NCI-H187 treated with DMSO at 0.1 percent for 48 hours (cell line): ENCODE measurements at places on chromosomes 12 and 14.

DNA sequence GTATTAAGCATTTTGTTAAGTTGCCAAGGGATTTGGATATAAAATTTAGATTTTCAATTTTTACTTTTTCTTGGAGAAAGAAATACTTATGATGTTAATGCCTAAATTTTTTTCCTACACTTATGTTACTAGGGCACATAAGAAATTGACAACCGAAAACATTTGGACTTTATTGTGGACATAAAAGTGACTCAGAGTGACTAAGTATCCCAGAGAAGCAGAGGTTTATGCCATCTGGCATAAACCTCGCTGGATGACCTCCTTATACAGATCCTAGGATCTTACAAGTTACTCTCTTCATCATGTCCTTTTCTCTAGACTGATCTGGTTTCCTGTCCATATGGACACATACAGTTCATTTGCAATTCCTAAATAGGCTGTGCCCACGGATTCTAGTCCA lies 89.8 kb downstream of the RERG start:
- no peak for DNase-seq

DNA sequence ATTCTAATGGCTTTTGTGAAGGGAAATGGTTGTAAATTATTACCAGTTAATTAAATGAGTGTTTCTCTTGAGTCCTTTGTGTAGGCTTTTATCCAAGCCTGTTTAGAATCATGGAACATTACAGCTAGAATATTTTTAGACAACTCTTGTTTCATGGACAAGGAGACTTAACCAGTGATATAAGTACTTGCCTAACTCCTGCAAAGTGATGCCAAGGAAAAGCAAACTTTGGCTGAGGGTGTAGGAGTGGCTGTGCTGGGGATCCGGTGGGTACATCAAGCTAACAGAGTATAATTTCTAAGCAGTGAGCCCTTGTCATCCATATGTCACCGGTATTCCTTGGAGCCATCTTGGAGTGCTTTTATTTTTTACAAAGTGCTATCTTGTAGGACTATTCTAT lies 61.5 kb downstream of the PRKCH start:
- no peak for DNase-seq

GRCh38 chr12:103839609-103840461 lies 1.2 kb downstream of the NT5DC3 start:
- no peak for DNase-seq

DNA sequence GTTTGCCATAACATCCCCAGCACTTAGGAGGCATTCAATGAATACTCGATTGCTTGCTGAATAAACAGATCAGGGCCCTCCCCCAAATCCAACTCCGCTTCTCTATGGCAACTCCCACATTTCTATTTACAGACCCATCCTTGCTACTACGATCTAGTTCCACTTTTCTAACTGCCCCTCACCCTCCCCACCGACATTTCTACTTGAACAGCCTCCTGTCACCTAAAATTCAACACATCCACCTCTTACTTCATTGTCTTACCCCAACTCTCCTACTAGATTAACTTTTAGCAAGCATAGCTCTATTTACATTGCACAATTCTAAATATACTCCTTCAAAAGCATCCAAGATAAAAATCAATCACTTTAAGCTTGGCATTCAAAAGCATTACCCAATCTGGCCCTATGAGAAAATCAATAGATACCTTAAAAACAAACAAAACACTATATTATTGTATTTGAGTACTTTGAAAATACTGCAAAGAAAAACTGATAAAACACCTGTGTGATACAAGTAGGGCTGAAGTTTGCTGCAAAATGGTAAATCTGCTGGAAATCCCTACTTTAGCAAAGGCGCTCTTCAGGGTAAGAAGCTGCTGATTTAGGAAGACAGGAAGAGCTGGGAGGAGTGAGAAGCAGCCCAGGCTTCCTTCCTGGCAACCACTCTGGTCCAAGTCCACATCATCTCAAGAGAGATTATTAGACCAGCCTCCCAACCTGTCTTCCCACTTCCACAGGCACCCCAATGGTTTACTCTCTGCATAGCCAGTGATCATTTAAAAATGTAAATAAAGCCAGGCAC lies 96.4 kb downstream of the HECTD4 start:
- no peak for DNase-seq

DNA sequence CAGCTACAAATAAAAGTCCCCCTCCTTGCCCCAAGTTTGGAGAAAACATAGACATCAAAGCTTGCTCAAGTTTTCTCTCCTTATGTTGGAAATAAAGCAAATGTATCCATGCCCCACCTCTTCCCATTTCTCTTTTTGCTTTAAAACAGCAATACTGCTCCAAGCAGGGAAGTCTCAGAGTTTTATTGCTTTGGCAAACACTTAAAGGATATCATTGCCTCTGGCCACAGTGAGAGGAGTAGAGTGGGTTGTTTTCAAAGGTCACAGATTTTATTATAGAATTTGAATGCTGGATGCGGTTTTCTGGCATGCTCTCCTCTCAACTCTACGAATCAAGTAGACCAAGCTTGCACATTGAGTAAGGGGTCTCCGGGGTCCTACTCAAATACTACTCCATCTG lies 149.7 kb downstream of the TTC7B start:
- DNase-seq = no peak

DNA sequence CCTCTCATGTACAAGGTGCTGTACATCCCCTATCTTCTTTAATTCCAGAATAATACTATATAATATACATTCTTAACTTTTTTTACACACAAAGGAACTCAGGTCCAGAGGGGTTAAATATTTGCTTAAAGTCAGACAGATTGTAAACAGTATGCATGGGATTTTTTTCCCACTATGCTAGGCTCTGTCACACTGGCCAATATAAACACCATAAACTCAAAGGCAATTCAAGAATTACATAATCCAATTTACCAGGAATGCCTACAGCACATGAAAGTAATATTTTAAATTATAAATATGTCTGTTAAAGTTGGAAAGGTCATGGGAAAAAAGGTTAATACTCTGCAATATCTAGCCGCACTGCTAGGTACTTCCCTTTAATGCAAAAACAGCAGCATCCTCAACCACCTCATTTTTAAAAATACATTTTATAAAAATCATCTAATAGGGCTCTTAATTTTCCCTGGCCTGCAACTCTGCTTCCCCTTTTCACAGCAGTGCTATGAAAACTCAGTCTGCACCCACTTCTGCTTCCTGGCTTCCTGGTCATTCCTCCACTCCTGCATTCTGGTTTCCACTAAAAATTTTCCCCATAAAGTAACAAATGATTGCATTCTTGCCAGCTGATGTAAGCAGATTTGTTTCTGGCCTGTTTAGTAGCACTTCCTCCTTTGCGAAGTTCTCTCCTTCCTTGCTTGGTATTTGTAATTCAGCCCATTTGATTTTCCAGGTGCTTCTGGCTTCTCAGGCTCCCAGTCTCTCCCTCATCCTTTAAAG lies 128.1 kb downstream of the ITPR2 start:
- DNase-seq = no peak

- DNase-seq = no peak
Measured at GRCh38 chr12:10783252-10783651, 19.2 kb downstream of the TAS2R7 start.

- no peak for DNase-seq
Measured at GRCh38 chr12:38515912-38516311, 199.3 kb downstream of the ALG10B start.

DNA sequence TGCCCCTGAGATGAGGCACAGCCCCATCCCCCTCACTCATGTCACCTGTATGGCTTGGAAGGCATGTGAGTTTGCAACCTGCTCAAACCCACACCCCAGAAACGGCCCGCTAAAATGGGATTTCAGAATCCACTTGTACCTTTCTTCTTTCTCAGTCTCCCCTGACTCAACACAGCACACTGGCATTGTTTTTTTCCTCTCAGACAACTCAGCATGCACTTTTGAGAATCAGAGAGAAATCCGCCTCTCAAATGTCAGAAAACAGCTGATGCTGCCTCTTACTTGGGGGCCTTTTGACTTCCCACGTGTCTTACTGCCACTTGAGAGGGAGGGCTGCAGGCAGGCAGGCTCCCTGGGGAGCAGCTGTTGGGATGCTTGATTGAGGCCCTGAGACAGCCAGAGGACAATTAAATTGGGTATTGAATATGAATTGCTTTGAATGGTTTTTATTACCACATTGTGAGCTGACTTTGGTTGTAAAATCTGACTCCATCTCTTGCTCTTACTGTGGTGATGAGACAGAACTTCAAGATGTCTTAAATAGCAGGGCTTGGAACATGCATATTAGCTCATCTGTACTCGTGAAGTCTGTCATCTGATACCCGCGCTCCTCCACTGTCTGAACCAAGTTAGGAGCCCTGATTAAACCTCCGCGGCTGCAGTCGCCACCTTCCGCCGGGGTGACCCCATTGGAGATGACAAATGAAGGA lies 96.6 kb downstream of the APAF1 start:
- peak; percentile 99 for DNase-seq

GRCh38 chr12:101414533-101415119 lies 7.1 kb upstream of the ARL1 start:
- DNase-seq = peak; percentile 44

GRCh38 chr12:65606008-65606766 lies 218.1 kb upstream of the HMGA2 start:
- DNase-seq = no peak

DNA sequence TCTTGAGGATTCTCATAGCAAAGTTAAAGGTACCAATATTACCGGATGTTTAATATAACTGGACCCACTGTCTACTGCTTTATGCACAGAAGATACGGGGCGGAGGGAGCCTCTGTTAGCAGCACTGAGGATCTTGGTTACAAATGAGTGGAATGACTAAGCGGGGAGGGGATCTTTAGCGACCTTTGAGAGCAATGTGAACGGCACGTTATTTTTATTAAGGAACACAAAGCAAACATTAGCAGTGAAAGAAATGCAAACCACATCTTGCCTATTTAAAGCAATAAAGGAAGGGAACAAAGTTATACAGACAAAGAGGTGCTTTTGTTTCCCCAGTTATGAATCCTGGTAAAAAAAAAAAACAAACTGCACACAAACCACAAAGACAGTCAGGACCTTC lies 27.1 kb upstream of the PRMT8 start:
- DNase-seq = no peak

- DNase-seq = no peak
Measured at GRCh38 chr12:122842505-122843405, 7.5 kb downstream of the HIP1R start.

DNA sequence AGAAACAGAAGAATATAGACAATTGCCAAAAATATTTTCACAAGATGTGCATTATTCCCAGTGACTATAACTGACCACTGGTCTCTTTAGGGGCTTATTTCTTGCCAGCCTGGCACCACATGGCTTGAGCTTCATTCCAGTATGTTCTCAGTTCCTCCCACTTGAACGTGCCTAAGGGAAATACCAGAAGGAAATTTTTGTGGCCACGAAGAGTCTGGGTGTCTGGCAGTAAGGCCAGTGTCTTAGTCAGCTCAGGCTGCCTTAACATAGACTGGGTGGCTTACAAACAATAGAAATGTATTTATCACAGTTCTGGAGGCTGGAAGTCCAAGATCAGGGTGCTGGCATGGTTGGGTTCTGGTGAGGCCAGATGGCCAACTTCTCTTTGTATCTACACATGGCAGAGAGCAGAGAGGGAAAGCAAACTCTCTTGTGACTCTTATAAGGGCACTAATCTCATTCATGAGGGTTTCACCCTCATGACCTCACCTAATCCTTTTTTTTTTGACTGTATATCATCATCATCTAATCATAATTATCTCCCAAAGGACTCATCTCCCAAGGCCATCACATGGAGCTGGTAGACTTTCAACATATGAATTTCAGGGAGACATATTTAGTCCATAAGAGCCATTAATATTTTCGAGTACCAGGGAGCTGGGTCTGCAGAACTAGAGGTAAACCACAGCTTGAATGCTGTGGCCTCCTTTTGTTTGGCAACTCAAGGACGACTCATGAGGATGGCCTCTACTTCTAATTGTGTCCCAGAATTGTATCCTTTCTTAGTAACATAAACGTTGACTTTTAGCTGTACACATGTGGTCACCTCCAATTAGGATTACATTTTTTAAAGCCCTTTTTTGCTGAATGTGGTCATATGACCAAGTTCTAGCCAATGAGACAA lies 5.1 kb upstream of the SMOC1 start:
- DNase-seq = no peak

DNA sequence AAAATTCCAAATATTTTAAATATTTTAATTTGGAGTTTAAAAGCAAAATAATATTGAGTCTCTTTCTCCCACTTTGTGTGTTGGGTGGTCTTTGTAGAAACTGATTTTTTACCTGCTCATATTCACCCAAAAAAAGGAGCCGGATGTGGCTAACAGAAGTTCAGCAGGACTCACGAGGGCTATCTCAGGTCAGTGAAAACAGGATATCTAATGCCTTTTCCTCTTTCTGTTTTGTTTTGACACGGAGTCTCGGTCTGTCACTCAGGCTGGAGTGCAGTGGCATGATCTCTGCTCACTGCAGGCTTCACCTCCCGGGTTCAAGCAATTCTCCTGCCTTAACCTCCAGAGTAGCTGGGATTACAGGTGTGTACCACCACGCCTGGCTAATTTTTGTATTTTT lies 30.8 kb downstream of the COA8 start:
- no peak for DNase-seq

- DNase-seq = no peak
Measured at GRCh38 chr14:74965486-74966153, 10.2 kb upstream of the PGF start.

- DNase-seq = no peak
Measured at GRCh38 chr12:128163086-128163485, 103.9 kb upstream of the TMEM132C start.

DNA sequence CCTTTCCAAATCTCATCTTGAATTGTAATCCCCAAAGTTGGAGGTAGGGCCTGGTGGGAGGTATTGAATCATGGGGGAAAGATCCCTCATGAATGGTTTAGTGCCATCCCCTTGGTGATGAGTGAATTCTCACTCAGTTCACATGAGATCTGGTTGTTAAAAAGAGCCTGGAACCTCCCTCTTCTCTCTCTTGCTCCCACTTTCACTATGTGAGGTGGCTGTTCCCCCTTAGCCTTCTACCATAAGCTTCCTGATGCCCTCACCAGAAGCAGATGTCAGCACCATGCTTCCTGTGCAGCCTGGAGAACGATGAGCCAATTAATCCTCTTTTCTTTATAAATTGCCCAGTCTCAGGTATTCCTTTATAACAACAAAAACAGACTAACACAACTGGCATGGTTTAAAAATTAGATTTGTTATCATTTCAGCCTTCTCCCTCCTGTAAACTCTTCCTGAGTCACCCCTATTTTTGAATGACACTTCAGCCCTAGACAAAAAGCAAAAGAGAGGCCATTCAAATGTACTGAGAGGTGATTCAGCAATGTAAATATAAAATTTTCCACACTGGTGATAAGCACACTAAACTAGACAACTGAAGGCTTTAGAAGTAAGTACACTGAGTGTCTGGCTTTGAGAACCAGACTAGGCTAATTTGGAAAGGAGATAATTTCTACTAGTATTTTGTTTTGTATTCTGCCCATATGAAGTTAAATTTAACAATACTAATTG lies 212.1 kb upstream of the ABCD2 start:
- DNase-seq = no peak

DNA sequence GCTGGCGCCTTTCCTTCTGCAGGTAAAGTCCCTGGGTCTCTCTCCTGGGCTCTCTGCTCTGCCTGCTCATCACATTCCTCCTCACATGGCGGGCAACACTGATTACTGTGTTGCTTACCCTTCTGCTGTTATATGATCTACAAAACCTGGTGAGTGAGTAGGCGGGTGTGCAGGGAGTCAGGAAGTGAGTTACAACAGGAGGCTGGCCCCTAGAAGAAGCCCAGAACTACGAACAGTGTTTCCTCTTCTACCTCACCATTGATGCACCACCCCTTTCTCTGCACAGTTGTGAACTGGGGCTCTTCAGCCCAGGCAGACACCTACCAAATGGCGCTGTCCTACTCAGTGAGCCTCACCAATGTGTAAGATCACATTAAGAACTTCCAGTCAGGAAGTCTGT lies 4.9 kb upstream of the KLHL33 start:
- DNase-seq = no peak

GRCh38 chr12:6378709-6379472 lies 3.5 kb upstream of the SCNN1A start:
- no peak for DNase-seq
